ENCODE measurements at places on chromosomes 1 and 21.

DNA sequence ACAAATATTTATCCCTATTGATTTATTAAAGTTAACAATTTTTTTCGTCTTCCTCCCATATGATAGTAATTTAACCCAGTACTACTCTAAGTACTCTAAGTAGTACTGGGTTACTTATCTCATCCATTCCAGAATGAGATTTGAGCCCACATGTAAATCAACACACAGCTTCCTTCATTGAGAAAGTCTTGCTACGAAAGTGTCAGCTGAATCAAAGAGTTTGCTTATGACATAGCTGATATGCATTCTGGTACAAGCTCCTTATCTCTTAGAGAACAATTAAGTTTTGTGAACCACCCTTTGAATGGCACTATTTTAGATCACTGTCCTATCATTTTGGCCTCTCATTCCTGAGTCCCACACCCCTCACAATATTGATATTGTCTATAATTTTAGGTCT is 2.4 kb upstream of the SLC44A3 start:
- DNase-seq, result no peak

DNA sequence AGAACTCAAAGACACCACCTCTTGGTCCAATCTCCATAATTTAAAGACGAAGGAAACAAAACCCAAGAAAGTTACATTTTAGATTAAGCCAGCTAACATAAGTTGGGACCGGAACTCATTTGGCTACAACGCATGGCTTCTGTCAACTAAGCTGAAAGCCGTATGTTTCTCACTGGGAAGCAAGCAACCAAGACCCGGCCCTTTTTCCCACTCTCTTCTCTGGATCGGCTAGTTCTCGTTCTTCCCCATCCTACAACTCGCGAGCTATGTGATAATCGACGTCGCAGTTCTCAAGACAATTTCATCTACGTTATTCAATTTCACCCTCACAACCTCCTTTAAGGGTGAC is 601 bp downstream of the CCT8 start:
- DNase-seq, result no peak

- no peak for DNase-seq
Observed at GRCh38 chr1:51926171-51926812, 47.8 kb upstream of the NRDC start.

DNA sequence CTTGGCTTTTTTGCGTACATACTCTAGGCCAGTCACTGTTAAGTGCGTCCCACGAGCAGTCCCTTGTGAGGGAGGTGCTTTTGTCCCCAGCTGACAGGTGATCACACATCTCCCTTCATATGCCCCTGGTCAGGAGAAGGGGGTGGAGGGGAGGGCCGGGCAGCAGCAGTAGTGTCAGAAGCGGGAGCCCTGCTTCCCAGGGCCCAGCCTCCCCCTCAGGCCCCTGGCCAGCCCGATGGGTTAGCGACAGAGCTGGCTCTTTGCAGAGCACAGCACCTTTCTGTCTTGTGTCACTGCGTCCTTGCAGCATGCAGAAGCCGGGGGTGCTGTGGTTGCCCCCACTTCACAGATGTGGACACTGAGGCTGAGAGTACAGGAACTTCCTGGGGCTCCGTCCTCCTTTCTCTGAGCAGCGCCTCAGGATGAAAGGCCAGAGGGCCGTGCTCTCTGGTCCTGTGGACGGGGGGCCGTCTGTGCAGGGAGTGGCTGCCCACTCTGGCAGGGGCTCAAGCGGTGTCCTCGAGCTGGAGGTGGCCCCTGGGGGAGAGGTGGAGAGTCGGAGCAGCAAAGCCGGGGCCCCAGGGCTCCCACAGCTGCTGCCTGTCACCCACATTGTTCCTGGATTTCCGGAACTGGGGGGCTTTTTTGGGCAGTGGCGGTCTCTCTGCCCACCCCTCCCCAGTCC is 5.9 kb downstream of the TMEM201 start:
- DNase-seq, result no peak

DNA sequence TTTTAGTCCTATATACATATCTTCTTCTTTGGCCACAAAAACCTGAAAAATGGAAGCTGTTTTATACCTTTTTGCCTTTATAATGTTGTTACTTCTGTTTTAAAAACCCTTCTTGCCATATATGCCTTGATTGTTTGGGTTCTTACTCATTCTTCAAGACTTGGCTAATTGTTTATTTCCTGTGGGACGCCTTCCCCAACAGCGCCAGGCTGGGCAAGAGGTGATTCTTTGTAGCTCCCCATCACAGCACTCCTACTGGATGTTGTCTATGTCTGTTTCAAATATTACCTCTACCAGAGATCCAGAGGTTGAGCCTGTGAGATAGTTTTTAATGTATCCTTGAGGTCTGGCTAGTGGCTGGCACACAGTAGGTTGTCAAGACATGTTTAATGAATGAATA is 73.2 kb upstream of the CYP2J2 start:
- no peak for DNase-seq

GRCh38 chr1:33168556-33169289 is 13.1 kb downstream of the TRIM62 start:
- no peak for DNase-seq

GRCh38 chr1:99445486-99445885 is 181.2 kb downstream of the PLPPR4 start:
- DNase-seq, result no peak

- DNase-seq, result no peak
Observed at GRCh38 chr1:202107801-202108731, 14.7 kb upstream of the GPR37L1 start.

GRCh38 chr1:4227986-4228385 is 327.9 kb upstream of the C1orf174 start:
- no peak for DNase-seq

GRCh38 chr1:22295856-22296255 is 153.0 kb upstream of the WNT4 start:
- DNase-seq, result no peak

DNA sequence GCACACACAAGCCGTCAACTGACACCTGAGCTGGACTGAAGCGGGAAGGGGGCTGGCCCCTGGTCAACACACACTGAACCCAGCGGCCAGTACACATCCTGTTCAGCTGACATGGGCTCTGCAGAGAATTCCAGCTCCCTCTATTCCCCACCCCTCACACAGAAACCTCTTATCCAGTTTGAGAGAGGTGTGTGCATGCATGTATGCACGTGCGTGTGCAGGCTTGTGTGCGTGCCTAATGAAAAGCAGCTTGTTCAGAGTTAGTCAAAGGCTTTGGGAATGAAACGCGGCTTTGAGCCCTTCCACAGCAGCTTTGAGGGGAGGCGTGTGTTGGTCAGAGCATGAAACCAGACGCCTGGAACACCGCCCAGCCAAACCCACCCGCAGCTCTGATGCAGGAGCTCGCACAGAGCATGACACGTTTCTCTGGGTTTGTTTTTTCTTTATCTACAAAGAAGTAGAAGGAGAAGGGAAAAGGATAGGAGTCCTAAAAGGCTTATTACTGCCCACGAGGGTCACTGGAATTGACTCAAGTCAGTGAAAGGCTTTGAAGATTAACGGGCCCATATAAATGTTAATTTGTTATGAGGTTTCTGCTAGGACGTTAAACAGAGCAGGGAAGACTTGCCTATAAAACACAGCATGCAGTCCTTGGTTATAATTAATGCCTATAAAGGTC is 184.2 kb downstream of the ETS2 start:
- DNase-seq, result no peak

GRCh38 chr1:44608141-44608540 is 66.1 kb downstream of the TMEM53 start:
- no peak for DNase-seq

GRCh38 chr21:35102488-35103371 is 53.6 kb upstream of the RUNX1 start:
- peak; percentile 93 for DNase-seq

DNA sequence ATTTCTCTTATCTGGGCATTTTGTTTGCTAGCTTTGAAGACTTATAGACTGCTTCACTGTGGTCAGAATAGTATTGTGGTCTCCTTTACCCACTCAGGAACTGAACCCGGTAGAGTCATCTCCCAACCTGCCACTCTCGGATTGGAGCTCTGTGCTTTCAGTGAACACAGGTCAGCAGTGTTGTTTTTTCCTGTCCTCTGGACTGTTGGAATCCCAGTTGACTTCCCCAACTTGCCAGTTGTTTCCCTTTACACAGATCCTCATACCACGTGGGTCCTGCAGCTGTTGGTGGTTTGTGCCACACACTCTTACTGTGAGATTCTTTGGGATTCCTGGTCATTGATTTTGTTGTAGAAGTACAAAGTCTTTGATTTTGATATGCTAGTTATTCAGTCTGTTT is 214.1 kb downstream of the DYRK1A start:
- no peak for DNase-seq

DNA sequence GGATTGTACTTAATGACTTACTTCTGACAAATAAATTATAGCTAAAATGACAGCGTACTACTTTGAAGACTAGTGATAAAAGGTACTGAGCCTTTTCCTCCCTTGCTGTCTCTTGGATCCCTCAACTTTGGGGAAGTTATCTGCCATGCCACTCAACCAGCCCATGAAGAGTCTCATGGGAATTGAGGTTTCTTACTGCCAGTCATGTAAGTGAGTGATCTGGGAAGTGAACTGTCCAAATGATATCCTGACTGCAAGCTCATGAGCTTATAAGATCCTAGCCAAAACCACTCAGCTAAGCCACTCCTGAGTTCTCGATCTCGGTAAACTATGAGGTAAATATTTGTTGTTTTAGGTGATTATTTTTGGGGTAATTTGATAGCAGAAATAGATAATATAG is 247.8 kb downstream of the NCAM2 start:
- no peak for DNase-seq

- DNase-seq, result no peak
Observed at GRCh38 chr21:42340187-42341050, 10.4 kb downstream of the TFF2 start.

GRCh38 chr1:236131916-236132315 is 10.4 kb upstream of the GPR137B start:
- DNase-seq, result no peak

DNA sequence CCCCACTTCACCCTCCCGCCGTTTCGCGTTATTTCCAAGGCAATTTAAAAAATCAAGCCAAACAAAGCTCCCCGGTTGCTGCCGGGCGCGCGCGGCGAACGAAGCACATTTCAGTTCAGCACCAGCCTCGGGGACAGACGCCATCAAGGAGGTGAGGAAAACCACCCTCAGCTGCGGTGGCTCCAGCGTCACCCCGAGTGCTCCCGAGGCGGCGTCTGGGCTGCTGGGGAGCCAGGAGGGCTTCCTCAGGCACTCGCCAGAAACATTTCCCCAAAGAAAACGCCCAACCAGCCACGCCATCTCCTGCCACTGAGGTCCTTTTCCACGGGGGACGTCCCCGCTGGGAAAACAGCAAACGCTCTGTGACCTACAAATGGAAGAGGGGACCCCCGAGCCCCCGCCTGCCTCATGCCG is 623 bp downstream of the GNG4 start:
- peak; percentile 6 for DNase-seq

- DNase-seq, result no peak
Observed at GRCh38 chr1:109910123-109910962, at the start of gene CSF1. Gene CSF1, plus strand, starts transcription at chr1:109910849. Its CDS starts 175 bp downstream, at chr1:109911024.

GRCh38 chr1:229624521-229625070 is 1.3 kb downstream of the TAF5L start:
- no peak for DNase-seq

- DNase-seq, result peak; percentile 24
Observed at GRCh38 chr1:41053316-41053715, 31.8 kb upstream of the SLFNL1 start.

- DNase-seq, result no peak
Observed at GRCh38 chr1:116345843-116346242, 27.2 kb upstream of the ATP1A1 start.

DNA sequence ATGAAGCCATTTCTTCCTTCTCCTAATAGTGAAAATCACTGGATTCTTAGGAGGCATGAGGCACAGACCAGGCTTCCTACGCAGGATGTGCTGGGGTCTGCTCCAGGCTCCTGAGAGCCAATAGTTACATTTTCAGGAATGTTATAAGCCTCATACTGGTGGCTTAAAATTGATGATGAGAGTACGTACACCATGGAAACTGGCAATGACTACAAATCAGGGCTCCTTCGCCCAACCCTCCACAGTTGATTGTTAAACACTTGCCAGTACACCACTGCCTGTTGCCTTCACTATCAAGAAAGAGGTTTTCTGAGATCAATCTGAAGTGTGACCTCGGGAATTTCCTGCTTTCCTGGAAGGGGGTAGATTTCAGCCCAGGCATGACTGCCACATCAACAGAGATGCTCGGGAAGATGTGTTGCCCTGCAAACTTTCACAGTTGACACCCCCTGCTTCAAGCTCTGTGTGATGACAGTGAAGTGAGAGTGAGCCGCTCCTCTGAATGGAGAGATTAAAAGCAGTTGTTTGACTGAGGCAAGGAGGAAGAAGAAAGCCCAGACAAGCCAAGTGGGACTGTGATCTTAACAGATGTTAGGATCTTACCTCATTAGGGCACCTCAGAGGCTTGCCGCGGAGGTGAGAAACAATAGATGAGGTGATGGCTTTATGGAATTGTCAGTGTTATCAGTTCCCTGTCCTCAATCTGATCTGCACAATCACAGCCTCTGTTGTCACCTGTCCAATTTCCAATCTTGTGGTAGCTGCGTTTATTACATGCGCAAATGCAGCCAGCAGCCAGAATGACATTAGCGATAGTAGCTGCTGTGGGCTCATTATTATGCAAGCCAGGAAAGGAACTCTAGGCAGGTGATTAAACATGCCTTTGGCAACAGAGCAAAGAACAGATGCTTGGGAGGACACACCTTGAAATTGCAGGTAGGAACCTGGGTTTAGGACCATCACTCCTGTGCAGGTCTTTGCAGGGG is 277.3 kb downstream of the KAZN start:
- no peak for DNase-seq
